ENCODE measurements at places on chromosomes 6 and 20. TPM values are rescaled to one million over a fixed set of nuclear protein-coding genes. Genes with fewer than 3 reads are reported as not detected.

NKX2-4 gene
- total RNA-seq = not detected

HDGFL1 gene
- total RNA-seq = not detected

SRC gene
- total RNA-seq = 186 TPM

BTN1A1 gene
- total RNA-seq = not detected

LINC00237 gene
- total RNA-seq = not detected

PPIL6 gene
- total RNA-seq = 3.1 TPM

COX4I2 gene
- not detected for total RNA-seq

LPIN3 gene
- 9.5 TPM for total RNA-seq

PAX1 gene
- not detected for total RNA-seq

OR2J3 gene
- total RNA-seq = not detected

OR12D3 gene
- total RNA-seq = not detected

DSP gene
- total RNA-seq = 56.3 TPM

PGM3 gene
- total RNA-seq = 29.0 TPM

LRRC73 gene
- 1.3 TPM for total RNA-seq

PRSS35 gene
- 0.08 TPM for total RNA-seq

PI16 gene
- total RNA-seq = not detected

HACE1 gene
- total RNA-seq = 3.4 TPM

RNASET2 gene
- total RNA-seq = 14.4 TPM

SCRT2 gene
- not detected for total RNA-seq

PXMP4 gene
- total RNA-seq = 3.8 TPM

PPP2R5D gene
- total RNA-seq = 25.8 TPM

ADAT2 gene
- 4.2 TPM for total RNA-seq

LRP11 gene
- total RNA-seq = 33.8 TPM

Measured in A549 treated with DMSO at 1 μM for 4 hours (cell line).